Stimulated activated CD8-positive, alpha-beta memory T cell treated with anti-CD3 and anti-CD28 coated beads, Interleukin-7, amount 100 ng/mL, for 1 hour (primary cell): ENCODE measurements at places on chromosomes 11 and 22.

DNA sequence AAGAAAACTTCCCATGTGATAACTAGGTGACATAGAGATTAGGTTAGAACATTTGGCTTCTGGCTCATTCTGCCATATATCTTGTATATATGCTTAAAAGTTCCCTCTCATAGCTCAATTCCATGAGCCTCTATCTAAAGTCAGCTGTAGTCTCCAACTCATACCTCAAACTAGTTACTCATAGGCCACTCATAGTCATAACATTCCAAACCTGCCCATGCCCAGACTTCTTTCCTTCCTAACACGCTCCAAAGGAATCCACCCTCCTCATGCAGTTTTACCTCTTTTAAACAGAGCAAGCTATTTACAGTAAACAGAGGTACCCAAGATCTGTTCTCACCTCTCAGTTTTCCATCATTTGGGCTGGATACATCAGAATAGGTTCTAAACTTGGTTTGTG is 39.4 kb downstream of the GLYATL2 start:
- no peak for DNase-seq

GRCh38 chr22:49087716-49088601 is 739.7 kb downstream of the BRD1 start:
- DNase-seq: no peak

- DNase-seq: no peak
These were observed 19.4 kb downstream of the NADSYN1 start for GRCh38 chr11:71472357-71472885.

DNA sequence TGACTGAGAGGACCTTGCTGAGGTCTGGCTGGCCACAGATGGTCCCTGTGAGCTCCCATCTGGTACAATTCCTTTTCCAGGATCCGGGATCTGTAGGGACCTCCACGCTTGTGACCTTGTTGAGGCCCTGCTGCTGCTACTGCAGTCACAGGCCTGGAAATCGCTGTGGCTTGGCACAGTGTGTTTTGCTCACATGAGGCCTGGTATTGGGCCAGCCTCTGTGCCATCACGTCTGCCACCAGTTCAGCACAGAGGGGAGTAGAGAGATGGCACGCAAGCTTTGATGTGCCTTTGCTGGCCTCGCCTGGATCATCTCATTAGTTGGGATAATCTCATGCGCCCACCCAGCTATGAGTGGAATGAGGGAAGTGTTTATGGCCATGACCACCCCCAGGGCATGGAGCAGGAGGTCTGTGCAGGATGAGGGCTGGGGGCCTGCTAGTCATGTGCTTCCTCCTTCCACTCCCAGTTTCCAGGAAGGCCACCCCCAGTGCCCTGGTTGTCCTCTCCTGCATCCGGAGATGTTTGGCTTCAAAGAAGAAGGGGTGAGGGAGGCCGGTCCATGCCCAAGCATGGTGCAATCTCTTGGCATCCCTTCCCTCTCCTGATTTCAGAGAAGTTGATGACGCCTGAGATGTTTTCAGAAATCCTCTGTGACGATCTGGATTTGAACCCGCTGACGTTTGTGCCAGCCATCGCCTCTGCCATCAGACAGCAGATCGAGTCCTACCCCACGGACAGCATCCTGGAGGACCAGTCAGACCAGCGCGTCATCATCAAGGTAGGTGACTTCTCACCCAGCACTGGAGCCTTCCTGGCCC is 22.4 kb downstream of the DERL3 start:
- DNase-seq: no peak

DNA sequence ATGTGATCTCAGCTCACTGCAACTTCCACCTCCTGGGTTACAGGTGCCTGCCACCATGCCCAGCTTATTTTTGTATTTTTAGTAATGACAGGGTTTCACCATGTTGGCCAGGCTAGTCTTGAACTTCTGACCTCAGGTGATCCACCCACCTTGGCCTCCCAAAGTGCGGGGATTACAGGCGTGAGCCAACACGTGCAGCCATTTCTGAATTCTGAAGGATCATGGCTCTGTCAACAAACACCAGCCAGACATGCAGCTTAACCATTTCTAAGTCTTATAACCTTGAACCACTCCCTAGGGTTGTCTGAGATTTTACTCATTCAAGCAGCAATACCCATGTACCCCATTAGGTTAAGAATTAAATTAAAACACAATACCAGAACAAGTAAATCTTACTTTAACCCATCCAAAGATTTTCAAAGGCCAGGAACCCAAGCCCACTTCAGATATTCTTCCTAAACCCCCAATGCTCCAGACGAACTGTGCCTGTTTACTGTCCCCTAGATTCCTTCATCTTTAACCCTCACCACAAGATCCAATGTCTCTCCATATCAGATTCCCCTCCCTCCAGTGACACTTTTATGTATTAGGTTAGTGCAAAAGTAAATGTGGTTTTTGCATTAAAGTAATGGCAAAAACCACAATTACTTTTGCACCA is 4.0 kb downstream of the RPS13 start:
- no peak for DNase-seq

DNA sequence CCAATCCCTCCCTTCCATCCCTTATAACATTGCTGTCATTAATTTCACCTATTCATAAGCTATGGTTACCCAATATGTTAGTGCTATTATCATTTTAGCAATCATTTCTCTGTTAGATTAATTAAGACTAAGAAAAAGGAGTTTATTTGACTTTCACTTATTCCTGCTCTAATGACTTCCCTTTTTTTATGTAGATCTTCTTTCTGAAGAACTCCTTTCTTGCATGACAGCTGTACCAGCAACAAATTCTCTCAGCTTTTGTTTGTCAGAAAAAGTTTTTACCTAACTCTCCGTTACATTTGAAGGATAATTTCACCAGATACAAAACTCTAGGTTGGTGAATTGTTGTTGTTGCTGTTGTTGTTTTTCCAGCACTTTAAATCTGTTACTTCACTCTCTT is 28.6 kb upstream of the OR8B8 start:
- no peak for DNase-seq
